ENCODE measurements at places on chromosomes 16 and 17.

- peak; percentile 65 for DNase-seq
Observed at GRCh38 chr17:30378241-30378824, 394 bp upstream of the CPD start.

GRCh38 chr16:85569615-85570212 is 43.4 kb upstream of the GSE1 start:
- DNase-seq: peak; percentile 40

- DNase-seq: no peak
Observed at GRCh38 chr17:82416771-82417170, 1.4 kb upstream of the HEXD start.

GRCh38 chr16:21302454-21302853 is 24.4 kb upstream of the CRYM start:
- DNase-seq: no peak

DNA sequence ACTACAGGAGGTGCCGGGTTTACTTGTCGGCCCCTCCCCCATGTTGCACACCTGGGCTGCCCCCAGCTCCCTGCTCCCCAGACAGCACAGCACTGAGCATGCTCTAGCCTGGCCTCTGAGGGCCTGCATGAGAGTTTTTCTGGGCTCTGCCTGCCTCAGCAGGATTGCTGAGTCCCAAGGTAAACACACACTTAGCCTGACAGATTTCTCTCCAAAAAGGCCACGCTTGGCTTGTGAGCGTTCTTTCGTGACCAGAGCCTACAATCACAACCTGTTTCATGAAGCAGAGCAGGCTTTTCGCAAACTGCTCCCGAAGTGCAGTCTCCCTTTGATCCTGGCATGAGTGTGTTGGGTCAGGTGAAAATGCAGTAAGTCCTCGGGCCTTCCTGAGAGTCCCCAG is 9.8 kb upstream of the CD300E start:
- DNase-seq: no peak

GRCh38 chr16:75580-76501 is 2.2 kb upstream of the MPG start:
- no peak for DNase-seq

- no peak for DNase-seq
Observed at GRCh38 chr17:248337-249235, 67.1 kb upstream of the DOC2B start.
